IPS-NIHi11 (cell line): ENCODE measurements at places on chromosomes 3 and 15.

- DNase-seq = no peak
These were observed 78.7 kb downstream of the ZNF280D start for GRCh38 chr15:56654624-56655023.

DNA sequence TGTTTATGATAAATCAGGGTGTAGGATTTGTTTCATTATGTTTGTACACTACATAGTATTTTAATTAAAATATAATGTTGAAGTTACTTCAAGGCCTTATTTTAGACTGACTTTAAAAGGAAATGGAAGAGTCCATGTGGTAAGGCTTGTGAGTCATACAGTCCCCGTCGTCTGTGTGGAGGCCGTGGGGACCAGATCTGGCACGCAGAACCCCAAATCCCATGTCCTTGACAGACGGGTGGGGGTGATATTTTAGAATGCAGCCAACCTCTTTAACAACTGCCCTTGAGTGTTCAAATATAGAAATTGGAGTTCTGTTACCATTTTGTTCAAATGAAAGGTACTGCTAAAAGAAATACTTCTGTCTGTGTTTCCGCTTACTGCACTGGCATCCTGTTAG lies 35.8 kb downstream of the ABHD17C start:
- DNase-seq = no peak

DNA sequence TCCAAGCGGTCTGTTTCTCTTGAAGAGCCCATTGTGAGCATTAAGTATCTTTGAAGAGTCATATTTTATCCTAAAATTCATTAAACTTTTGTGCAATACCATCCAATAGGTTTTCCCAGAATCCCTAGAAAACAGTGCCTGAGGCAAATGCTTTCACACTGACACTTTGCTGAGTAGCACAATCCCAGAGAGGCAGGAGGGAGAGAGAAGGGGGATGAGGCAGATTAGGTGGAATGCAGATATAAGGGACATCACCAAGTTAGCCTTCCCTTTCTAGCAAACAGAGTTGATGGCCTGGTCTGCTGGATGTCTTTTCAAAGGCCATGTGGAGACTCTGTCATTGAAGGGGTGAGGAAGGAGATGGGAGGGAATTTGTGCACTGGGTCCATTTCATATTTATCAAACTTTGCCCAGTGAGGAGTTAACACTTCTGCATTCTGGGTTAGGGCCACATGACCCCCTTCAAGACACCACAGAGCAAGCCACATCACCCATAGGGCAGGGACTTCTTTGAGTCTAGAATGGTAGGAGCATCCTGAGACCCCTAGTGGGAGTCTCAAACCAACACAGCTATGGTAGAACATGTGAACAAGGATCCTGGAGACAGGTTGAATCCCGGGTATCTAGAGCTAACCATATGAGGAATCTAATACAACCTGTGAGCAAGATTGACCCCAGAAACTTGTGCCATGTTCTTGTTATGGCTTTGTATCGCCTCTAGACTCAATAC lies 32.0 kb upstream of the SEMA6D start:
- no peak for DNase-seq

GRCh38 chr3:88031642-88032077 lies 27.1 kb downstream of the CGGBP1 start:
- no peak for DNase-seq

DNA sequence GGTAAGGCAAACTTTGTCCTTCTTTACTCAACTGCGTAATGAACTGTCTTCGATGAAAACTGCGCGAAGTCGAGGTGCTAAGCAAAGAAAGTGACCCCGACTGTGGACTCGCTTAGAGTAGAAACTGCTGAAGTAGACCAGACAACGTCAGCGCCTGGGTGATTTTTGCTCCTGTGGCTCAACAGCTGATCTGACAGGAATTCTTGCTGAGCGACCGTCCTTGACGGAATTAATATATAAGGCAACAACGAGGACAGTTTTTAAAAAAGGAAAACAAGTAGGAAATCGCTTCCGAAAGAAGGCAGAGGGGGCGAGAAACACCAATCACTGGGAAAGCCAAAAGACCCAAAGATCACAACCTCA lies 541 bp downstream of the RPS27L start:
- DNase-seq = peak; percentile 29

GRCh38 chr3:94092086-94092485 lies 29.2 kb downstream of the NSUN3 start:
- DNase-seq = no peak

DNA sequence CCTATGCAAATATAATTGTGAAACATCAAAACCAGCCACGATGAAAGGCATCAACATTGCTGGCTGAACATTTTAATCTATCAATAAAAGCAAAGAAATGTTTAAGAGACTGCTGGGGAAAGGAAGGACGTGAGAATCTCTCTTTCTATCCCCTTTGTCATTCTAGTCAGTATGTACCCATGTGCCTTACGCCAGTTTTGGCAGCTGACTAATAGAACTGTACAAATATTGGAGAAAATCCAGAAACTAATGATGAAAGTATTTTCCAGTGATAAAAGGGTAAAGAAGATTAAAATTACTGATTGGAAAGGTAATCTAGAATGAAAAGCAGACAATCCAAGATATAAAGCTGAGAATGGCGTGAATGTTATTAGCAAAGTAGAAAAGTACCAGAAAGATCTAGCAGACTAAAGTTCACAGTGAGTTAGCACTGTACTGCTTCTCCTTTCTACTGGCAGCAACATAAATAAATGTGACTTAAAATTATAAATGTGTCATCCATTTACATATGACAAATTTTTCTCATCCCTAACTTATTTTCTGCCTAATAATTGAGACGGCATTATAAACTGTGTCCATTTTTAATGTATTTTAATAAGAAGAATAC lies 401.9 kb upstream of the CNTN4 start:
- DNase-seq = no peak
